Stimulated activated CD4-positive, alpha-beta T cell treated with anti-CD3 and anti-CD28 coated beads, Interleukin-4, amount 100 ng/mL, for 48 hours (primary cell): ENCODE measurements at places on chromosomes 4 and X.

DNA sequence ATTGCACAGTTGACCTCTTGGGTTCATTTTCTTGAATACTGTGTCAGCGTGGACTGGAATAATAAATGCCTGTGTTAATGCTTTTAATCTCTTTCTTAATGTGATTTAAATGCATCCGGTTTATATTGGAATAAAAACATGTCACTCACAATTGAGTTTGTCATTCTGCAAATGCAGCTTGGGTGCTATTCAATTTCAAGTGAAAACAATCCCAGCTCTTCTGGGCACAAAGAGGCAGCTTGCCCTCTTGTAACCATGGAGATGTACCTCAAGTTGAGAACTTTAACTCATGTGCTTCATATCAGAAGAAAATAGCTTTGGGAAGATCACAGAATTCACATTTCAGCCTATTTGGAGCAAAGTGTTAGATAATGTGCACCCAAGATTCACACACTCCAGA is 355.7 kb upstream of the GNPDA2 start:
- DNase-seq: no peak

DNA sequence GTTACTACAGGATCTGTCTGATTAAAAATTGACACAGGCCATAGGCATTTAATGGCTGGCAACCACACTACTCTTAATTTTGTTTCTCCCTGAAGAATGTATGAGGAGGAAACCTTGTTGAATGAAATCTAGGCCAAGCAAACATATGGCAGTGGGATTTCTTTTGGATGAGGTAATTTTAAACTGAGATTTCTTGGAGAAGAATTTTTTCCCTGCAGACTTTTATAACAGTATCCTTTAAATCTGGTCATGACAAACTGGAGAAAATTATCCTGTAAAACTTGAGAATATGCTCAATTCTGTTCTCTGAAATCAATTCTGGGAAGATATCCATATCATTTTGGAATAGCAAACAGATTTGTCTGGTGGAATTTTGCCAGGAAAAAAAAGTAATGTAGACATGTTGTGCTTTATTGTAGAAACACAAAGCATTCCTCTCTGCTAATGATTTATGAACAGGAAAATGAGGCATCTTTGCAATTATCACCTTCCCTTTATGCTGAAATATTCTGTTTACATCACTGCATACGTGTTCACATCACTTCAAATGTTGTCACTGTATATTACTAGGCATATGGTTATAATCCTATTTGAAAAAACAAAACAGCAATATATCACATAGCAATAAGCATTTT is 108.3 kb upstream of the ARSJ start:
- no peak for DNase-seq

DNA sequence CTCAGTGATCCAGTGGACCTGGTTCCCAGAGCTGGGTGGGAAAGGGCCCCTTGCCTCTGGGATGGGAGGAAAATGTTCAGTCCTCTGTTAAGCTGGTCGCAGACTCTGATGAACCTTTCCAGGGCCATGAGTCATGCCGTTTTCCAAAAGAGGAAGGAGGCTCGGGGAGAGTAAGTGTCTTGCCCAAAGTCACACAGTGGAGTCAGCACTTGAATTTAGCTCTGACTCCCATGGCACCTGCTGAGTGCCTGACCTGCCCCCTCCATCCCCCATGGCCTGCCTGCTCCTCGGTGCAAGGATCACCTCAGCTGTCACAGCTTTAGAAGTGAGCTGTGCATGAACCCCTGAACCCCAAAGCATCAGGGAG is 14.0 kb upstream of the KIAA0232 start:
- DNase-seq: no peak

DNA sequence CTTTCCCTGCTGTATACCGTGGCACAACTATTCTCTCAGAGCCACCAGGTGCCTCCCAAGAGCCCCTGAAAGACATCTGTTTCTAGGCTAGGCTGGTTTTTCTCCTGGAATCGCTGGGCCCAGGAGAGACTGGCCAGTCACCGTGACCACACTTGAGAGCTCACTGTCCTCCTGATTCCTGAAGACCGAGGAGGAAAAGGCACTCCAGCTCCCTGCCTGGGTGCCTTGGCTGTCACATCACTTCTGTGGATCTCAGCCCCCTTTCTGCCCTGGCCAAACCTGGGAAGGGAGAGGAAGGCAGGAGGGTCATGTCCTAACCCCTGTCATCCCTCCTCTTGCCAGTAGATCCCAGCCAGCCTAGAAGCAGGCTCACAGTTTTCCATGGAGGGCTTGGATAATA is 54.7 kb upstream of the LAS1L start:
- DNase-seq: no peak

DNA sequence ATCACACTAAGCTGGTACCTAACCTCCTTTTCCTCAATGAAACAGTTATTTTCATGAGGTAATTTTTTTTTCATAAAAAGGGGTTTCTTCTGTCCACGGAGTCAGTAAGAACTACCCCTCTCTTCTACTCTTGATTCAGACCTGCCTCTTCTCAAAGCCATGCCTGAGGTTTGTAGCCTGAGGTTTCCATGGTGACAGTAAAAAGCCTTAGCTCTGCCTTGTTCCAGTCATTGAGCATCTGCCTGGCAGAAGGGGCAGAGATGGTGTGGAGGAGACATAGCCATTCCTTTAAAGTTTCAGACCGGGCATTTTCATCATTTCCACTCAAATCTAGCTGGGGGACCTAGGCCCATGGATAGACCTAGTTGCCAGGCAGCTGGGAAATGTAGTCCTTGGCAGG is 135.5 kb downstream of the REPS2 start:
- DNase-seq: no peak

- DNase-seq: no peak
These were observed 15.6 kb upstream of the TENM3 start for GRCh38 chr4:182227611-182228010.

DNA sequence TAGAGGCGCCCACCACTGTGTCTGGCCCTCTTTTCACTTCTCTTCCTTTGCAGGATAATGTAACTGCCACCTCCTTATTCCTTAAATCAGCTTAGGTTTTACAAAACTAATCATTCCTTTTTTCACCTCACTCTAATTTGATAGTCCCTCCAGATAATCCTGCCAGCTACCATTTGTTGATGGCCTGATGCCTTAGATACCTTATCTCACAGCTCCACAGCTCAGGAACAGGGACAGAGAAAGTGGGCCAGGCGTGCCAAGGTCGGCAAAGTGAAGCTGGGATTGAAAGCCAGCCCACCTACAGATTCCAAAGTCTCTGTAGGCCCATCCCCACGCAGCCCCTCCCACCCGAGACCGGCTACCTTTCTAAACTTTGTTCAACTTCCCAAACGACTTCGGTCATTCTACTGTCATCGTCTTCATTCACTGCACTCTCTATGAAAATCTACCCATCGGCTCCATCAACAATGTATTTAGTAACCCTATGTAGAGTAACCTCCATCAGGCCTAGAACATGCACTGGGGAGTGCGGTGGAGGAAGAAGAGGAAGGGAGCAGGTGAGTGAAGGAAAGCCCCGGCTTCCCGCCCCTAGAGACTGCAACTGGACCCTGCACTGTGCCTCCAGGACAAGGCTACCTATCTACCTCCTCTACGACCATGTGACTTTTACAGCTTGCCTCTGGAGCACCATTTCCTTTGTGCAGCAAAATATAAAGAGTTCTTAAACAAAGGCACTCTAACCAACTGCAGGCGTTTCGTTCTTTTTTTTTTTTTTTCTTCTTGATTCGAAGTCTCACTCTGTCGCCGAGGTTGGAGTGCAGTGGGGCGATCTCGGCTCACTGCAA is 1.5 kb downstream of the CASP6 start:
- no peak for DNase-seq

GRCh38 chr4:124265701-124266100 is 446.8 kb downstream of the ANKRD50 start:
- DNase-seq: no peak
